ENCODE measurements at places on chromosomes 11 and 22.

DNA sequence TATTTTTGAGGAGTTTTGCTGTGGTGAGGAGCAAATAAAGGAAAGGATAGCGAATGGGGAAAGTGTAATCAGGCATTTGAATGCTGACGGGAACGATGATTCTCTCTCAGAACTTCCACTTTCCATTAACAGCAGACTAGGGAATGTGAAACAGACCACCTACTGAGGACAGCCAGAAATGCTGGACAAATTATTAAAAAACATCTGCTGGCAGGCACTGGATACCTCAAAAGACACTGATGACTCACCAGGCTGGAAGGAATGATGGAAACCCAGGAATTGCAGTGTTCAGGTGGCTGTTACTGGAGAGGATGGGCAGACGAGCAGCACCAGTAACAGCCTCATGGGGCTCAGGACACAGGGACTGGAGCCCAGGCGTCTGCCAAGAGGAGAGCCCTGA lies 33.4 kb downstream of the PLA2G6 start:
- DNase-seq = no peak

- DNase-seq = no peak
Observed at GRCh38 chr11:2912498-2912897, 16.7 kb downstream of the PHLDA2 start.

- no peak for DNase-seq
Observed at GRCh38 chr11:119918347-119918746, 189.3 kb upstream of the NECTIN1 start.

- no peak for DNase-seq
Observed at GRCh38 chr11:58286249-58286648, 18.2 kb upstream of the OR10W1 start.

GRCh38 chr11:122478986-122479385 lies 176.5 kb upstream of the UBASH3B start:
- DNase-seq = no peak

DNA sequence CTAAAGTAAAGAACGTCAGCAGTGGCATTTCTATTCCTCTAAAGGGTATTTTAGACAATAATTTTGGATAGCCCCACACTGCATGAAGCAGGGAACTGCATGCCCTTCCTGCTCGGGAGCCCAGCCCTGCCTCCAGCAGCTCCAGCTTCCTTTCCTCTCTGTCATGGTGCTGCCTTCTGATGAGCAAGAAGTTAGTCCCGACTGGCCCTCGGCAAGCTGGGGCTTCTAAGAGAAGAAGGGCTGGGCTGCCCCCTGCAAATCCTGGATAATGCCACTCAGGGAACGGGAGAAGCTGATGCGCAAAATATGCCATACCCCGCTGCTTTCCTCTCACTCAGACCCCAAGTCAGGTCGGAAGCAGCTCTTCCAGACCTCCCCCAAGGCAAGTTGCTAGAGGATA lies 296.4 kb downstream of the ETS1 start:
- no peak for DNase-seq

DNA sequence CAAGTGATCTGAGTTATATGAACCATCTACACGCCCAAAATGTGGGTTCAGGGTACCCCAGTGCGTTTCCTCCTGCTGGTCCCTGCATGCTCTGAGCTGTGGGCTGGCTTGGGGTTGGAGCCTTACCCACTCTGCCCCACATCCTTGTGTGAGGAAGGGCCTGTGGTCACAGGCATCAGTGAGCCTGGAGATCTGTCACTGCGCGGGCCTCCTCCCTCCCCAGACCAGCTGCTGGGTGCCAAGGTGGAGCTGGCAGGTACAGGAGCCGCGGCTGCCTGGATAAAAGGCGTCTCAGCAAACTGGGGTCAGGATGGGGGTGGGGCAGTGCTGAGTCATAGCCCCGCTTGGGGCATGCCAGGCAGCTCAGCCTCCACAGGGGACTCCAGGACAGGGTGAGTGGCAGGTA lies 17.9 kb downstream of the GNAZ start:
- no peak for DNase-seq

DNA sequence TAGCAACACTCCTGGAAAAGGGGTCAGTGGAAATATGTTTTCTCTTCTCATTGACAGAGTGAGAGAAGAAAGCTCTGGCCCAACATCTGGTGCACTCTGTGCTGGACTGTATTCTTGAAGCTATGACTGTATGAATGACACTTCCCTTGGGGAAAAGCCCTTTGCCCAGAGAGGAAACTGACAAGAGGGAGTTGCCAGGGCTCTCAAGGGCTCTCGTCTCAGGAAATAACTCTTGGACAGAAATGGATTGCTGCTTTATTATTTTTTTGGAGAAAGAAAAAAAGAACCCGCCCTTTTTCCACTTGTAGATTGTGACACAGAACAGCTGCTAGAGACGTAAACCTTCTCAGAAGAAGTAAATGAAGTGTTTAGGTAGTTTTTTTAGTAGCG lies 11.4 kb downstream of the ETS1 start:
- DNase-seq = peak; percentile 64

DNA sequence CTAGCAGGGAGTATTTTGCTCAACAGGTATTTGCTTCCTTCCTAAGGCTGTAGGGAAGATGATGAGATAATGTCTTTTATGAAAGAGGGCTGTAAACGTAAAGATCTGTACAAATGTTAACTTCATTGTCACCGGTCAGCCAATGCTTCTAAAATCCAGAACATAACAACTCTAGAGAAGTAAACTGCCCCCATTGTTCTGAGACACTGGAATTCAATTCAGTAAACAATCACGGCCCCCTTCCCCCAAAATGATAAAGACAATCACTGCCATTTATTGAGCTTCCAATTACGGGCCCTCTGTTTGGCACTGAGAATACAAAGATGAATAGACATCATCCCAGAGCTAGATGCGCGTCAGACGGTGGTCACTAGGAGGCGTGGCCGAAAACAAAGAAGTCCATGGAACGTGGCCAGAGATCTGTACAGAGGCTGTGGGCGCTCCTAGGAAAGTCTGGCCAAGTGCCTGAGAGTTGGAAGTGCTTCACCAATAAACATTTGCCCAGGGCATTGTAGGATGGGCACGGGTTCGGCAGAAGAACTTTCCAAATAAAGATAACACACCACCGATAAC lies 576 bp downstream of the TMEM258 start:
- DNase-seq = peak; percentile 80

- no peak for DNase-seq
Observed at GRCh38 chr11:4665424-4665823, 21.6 kb downstream of the OR51E1 start.

- no peak for DNase-seq
Observed at GRCh38 chr11:72732329-72732728, 19.9 kb downstream of the ARAP1 start.

DNA sequence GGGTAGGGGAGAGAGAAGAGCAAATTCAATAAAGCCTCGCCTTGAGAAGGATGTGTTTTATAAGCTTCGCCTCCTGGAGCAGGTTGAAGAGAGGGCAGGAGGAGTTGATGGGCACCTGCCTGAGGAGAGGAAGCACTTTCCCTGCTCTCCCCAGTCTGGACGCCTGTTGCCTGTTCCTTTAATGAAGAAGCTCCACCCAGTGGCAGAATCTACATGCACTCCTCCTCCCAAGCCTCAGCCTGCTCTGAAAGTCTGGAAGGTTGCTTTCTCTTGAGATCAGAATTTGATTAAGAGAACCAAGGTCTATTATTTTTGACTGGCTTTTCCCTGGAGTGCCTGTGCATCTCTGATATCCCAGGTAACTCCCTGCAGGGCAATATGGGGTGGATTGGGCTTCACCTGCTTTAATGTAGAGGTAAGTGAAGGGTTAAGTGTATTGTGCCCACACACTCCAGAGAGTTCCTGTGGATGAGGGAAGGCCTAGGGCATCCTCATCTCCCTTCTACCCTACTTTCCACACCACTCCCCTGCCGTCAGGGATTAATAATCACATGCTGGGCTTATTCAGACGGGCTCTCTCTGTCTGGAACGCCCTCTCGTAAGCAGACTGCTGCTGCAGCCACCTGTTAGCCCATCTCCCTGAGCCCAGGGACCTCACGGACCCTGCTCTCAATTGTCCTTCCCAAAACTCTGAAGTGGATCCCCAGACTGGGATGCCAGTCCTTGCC lies 22.3 kb downstream of the NTM start:
- no peak for DNase-seq

- DNase-seq = no peak
Observed at GRCh38 chr11:120060512-120060911, 77.4 kb downstream of the TRIM29 start.

DNA sequence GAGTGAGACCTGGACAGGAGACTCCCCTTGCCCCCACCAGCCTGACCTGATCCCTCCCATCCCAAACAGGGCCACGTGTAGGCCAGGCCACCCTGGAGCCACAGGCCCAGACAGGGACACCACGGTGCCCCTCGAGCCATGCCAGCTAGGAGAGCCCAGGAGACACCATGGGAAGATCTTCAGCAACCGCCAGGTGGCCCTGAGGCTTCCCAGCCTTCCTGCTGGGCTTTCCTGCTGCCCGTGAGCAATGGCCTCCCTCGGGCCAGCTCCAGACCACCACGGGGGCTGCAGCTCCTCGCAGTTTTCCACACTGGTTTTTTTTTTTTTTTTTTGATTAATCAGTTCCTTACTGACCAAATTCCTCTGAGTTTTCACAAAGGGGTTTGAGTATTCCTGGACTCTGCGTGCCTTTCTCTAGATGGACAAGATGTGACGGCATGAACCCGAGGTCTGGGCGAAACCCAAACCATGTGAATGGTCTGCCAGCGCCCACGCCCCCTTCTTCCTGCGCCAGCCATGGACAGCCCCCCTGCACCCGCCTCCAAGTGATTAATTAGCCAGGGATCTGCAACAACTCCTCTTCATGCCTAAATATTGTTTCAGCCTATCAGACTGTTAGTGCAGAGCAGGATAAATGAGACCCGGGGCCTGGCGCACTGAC lies 40.9 kb downstream of the TBX1 start:
- peak; percentile 58 for DNase-seq

GRCh38 chr11:115456019-115456418 lies 48.2 kb downstream of the CADM1 start:
- no peak for DNase-seq

GRCh38 chr11:65432100-65432650 lies 9.6 kb downstream of the NEAT1 start:
- DNase-seq = no peak

GRCh38 chr11:37409124-37409523 lies 811.1 kb upstream of the RAG2 start:
- DNase-seq = no peak

DNA sequence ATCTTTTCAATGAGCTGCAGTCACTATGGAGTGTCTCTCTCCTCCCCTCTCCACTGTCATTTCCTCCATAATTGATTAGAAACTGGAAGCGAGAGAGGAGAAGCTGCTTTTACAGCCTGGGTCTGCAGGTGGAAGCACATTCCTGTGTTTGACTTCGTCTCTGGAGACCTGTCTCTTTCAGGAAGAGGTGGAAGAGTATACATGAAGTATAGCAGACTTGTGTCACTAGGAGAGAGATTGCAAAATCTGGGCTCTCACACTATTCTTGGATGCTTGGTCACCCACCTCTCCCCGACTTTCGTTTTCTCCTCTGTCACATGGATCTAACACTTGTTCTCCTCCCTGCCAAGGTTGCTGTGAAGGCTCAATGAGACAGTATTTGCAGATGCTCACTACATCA lies 323.3 kb downstream of the NTM start:
- DNase-seq = no peak

- no peak for DNase-seq
Observed at GRCh38 chr11:31802609-31802989, 8.5 kb downstream of the PAX6 start.

- no peak for DNase-seq
Observed at GRCh38 chr22:40324468-40325305, 21.6 kb upstream of the ADSL start.

DNA sequence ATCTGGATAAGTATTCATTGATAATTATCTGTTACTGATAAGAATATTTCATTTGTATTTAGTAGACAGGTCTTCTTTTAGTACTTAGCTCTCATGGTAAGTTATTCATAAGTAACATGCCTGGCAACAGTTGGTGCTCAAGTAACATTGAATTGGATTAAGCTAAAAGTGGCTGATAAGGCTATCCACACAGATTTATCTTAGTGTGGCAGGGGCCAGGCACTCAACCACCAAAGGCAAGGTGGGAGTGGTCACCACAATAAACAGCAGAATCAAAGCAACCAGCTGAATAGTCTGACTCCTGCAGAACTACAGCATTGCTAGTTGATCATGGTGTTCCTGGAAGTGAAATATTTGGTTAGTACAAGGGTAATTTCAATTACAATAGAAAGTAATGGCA lies 33.0 kb upstream of the NARS2 start:
- DNase-seq = no peak

GRCh38 chr11:113555071-113555619 lies 79.9 kb upstream of the DRD2 start:
- DNase-seq = no peak

GRCh38 chr11:6778518-6778917 lies 4.3 kb upstream of the OR2AG1 start:
- no peak for DNase-seq

- DNase-seq = no peak
Observed at GRCh38 chr11:86335131-86335767, 33.2 kb downstream of the HIKESHI start.

- no peak for DNase-seq
Observed at GRCh38 chr22:41762980-41763779, 37.3 kb upstream of the CCDC134 start.

GRCh38 chr22:45978275-45978713 lies 1.3 kb upstream of the WNT7B start:
- no peak for DNase-seq

- no peak for DNase-seq
Observed at GRCh38 chr11:102239911-102240310, 77.4 kb upstream of the BIRC3 start.

DNA sequence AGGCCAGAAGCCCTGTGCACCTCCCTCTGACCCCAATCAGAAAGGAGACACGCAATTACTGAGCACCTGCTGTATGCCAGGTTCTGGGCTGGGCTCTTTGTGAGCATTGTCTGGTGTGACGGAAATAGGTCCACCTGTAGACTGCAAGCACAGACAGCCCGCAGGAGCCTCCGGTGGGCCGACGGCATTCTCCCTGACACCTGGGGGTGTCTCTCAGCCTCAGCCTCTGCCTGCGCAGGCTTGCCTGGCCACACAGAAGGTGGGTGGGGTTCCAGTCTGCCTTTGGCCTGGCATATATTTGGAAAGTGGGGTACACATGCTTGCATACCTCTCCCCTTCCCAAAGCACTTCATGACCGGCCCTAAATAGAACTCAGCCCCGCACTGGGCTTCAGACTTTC lies 129.3 kb downstream of the BUD13 start:
- DNase-seq = no peak

- no peak for DNase-seq
Observed at GRCh38 chr11:69157156-69157821, 1.6 kb downstream of the SMIM38 start.

DNA sequence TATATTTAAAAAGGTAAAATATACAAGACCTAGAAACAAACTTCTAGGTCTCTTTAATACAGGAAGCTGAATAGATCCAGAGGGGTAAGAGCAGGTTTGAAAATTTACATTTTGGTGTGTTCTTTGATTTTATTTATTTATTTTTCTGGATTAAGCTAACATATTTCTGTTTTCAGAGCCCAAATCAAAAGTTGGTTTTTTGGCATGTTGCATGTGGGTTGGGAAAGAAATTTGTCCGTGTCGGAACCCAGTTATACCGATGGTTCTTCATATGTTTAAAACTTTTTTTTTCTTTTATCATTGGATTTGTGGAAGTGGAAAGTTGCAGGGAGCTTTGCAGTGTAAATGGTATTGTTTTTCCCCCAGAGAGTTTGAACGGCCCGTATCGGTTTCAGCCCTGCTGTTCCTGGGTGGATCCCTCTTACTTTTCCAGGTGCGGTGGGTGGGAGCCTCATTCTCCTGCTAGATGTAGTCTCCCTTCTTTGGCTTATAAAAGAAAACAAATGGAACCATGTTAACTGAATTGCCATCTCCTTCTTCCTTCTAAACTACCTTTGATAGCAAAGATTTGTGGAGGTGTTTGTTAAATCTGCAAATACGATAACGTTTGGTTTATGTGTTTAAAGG lies 746 bp downstream of the CTNND1 start:
- no peak for DNase-seq
